ENCODE measurements at places on chromosomes 1 and 21. TPM values are rescaled to one million over a fixed set of nuclear protein-coding genes. Genes with fewer than 3 reads are reported as not detected.

Gene DMRTA2
- total RNA-seq = not detected

Gene PIK3R3
- 35.3 TPM for total RNA-seq

Gene CFHR4
- total RNA-seq = not detected

Gene SELL
- total RNA-seq = 2.2 TPM

DNA sequence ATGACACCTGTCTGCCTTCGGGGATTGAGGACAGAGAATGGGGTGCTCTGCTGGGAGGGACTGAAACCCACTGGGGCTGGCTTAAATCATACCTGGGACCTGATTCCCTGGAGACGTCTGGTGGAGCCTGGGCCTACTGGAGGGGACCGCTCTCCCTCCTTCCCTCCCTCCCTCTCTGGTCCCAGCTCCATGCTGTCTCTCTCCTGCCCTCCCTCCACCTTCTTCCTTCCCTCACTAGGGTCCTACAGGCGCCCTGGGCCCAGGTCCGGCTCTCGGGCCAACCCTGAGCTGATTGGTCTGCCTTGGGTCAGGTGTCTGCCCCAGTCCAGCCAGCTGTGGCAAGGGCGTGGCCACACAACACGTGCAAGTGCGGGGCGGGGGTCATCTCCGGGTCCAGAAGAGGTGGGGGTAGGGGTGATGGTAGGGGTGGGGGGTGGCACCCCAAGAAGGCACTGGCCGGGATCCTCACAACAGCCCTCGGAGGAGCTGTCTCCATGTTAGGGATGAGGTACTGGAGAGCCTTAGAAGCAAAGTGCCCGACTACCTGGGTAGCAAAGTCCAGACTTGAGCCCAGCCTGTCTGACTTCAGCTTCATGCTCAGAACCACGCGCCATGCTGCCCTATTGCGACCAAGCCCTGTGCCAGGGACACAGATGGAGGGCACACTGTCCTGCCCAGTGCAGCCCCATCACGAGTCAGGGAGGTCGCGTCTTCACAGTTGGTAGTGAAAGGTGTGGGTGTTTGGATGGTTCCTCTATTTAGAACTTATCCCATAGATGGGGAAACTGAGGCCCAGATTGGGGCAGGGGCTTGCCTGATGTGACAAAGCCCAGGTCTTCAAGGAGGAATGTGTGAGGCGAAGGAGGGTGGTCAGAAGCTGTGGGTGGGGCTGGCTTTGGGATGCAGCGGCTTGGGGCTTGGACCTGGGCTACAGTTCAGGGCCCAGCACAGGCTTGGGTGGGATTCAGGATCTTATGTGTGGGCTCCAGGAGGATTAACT is 574.1 kb downstream of the PTPRU start:
- DNase-seq = no peak

DNA sequence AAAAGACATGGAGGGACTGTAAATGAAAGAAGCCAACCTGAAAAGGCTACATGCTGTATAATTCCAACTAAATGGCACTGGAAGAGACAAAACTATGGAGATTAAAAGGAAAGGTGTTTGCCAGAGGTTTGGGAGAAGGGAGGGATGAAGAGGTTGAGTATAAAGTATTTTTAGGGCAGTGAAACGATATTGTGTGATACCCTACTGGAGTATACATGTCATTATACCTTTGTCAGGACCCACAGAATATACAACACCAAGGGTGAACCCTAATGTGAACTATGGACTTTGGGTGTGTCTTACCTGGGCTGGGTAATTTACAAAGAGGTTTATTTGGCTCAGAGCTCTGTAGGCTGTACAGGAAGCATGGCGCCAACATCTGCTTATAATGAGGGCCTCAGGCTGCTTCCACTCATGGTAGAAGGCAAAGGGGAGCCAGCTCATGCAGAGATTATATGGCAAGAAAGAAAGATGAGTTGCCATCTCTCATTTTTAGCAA is 73.4 kb downstream of the CD2 start:
- no peak for DNase-seq

GRCh38 chr1:54876814-54877213 is 10.2 kb downstream of the DHCR24 start:
- no peak for DNase-seq

- DNase-seq = no peak
Observed at GRCh38 chr1:237774246-237774645, 116.5 kb downstream of the ZP4 start.

DNA sequence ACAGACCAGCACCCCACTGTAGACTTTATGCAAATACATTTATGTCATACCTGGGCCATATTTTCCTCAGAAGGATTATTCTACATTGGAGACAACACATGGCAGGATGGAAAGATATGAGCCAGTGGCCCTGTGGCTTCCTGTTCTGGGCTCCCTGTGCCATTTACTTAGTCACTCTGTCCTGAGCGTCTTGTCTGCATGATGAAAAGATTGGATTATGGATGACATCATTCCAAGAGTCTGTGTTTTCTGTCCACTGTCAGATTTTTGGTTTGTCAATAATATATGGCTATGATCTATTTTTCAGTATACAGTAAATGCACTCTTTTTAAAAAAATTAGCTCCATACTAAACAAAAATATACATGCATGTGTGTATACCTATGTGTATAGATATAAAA is 30.8 kb downstream of the IGSF5 start:
- DNase-seq = no peak

GRCh38 chr1:159089184-159089791 is 12.7 kb upstream of the AIM2 start:
- DNase-seq = no peak

DNA sequence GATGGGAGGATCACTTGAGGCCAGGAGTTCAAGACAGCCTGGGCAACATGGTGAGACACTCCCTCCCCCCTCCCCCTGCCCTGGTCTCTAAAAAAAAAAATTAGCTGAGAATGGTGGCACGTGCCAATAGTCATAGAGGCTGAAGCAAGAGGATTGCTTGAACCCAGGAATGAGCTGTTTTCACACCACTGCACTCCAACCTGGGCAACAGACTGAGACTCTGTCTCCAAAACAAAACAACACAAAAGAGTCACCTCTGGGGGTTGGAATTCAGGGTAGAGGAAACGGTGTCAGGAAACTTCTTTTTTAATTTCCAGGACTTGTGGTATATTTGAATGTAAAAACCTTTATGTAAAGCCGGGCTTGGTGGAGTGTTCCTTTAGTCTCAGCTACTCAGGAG is 43.2 kb downstream of the RHOU start:
- no peak for DNase-seq

GRCh38 chr1:51189421-51190073 is 46.5 kb upstream of the RNF11 start:
- no peak for DNase-seq

GRCh38 chr1:40665335-40666171 is at the start of gene RIMS3:
Gene RIMS3, minus strand, starts transcription at chr1:40665682. Its CDS starts 23,757 bp downstream, at chr1:40641925.
- DNase-seq = peak; percentile 71

Measured in right atrium auricular region (tissue), 2 donors.